NT2/D1 (cell line): ENCODE measurements at places on chromosomes 7 and 10.

GRCh38 chr10:86262688-86263181 is 103.9 kb downstream of the GRID1 start:
- no peak for DNase-seq

DNA sequence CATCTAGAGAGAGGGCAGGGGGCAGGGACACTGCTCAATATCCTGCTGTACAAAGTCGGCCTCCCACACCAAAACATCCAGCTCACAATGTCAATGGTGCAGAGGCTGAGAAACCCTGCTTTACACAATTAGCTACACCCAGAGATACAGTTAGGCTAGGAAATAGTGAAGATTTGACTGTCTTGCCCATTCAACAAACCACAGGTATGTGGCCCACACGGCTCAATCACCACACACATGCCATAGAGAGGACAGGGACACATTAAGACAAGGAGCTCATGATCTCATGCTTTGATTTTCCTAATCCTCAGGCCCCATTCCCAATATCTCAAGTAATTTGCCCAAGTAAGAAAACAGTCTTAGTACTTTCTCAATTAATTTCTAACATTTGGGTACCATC is 110.4 kb downstream of the OSBPL3 start:
- DNase-seq = no peak

DNA sequence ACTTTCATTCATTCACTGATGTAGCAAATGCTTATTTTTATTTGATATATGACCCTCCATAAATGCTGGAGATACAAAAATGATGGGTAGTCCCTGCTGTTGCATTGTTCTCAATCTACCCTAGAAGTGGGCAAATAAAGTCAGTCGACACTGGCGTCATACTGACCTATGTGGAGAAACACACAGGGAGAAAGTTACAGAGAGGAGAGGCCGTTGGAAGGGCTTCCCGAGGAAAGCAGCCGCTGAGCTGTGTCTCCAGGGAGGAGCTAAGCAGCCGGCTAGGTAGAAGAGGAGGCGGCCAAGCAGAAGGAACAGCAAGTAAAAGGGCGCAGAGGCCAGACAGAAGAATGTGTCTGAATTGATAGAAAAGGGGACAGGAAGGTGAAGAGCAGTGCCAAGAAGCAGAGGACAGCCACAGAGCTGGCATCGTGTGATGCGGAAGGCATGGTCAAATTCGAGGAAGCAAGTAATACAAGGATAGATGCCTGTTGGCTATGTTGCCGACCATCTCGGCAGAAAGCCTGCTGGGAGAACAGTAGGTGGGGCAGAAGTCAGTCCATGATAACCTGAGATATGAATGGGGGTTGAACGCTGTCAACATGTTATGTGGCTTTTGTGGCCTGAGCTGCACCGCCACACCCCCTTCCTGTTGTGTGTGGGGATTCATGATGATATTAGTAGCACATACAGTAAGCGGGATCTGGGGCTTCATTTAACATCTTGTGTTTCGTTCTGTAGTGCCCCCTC is 25.9 kb downstream of the ST8SIA6 start:
- no peak for DNase-seq

DNA sequence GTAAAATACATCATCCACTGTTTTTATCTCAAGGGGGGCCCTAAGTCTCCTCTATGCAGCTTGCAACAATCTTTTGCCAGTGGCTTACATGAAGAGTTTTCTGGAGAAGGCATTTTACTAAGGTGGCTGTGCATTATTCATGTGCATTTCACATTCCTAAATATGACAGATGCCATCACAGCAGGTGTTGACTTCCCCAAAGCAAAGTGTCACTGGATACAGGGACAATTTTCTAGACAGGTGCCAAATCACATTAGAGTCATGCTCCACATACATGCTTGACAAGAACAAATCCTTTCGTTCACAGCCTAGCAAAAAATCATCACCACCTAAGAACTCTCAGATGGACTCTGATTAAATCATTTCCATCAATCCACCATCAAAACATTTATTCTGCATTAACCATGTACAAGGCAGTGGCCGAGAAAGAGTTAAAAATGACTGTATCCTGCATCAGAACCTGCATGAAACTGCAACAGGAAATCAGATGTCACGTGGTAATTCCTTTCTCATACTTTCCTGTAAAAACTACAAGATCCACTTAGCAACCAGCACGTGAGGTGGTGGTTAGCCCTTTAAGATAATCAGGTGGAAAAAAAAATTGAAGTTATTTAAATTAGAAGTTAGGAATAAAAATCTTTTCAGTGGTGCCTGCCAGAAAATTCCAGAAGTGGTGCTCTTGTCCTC is 88.2 kb upstream of the AFAP1L2 start:
- DNase-seq = no peak
